ENCODE measurements at places on chromosomes 7 and 10. TPM values are rescaled to one million over a fixed set of nuclear protein-coding genes. Genes with fewer than 3 reads are reported as not detected.

GRCh38 chr7:117951285-117951684 is 78.0 kb upstream of the CTTNBP2 start:
- DNase-seq: no peak

- no peak for DNase-seq
Observed at GRCh38 chr10:131722525-131723264, 178.1 kb upstream of the PPP2R2D start.

GRCh38 chr7:17227766-17228490 is 70.5 kb upstream of the AHR start:
- peak; percentile 32 for DNase-seq

- no peak for DNase-seq
Observed at GRCh38 chr10:75091146-75091545, 20.3 kb upstream of the SAMD8 start.

- peak; percentile 66 for DNase-seq
Observed at GRCh38 chr7:115851291-115851690, 179.3 kb downstream of the TFEC start.

DNA sequence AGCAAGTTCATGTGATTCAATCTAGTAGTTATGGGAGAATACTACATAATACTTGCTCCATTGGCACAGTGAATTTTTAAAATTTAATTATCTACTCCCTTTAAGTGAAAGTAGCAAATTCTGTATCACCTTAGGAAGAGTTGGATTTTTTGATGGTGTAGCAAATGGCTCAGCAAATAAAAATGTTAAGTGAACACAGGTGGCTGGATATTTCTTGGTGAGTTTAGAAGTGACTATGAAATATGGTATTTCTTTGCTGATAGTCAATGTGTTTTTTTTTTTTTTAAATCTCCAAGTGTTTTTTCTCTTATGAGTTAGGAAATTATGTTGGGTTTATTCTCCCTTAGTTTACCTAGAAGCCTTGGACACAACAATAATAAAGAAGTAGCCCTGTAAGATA is 67.8 kb downstream of the CREM start:
- no peak for DNase-seq

DNA sequence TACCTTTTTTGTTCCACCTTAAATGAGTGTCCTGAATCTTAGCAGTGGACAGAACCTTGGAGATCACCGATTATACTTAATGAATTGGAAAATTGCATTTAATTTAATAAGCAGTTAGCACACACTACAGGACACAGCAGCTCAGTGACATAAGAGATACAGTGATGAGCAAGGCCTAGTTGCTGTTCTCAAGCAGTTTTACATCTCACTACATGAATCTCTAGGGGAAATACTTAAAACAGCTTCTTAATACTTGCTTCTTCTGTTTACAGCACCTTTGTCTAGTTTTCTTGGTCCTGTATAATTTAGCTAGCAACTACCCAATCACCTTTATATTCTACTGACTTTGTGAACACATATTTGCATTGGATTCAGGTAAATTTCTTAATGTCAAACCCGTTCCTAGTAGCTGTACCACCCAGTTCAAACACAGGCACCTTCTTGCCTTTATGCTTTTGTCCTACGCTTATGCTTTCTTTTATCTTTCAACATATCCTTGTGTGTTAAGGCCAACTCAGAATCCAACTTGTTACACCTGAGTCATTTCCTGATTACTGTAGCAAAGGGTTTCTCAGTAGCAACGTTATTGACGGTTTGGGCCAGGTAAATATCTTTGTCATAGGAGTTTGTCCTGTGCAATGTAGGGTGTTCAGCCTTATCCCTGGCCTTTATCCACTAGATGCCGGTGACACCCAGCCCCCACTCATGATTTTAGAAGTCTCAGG is 1.8 kb downstream of the STAM start:
- DNase-seq: no peak

DNA sequence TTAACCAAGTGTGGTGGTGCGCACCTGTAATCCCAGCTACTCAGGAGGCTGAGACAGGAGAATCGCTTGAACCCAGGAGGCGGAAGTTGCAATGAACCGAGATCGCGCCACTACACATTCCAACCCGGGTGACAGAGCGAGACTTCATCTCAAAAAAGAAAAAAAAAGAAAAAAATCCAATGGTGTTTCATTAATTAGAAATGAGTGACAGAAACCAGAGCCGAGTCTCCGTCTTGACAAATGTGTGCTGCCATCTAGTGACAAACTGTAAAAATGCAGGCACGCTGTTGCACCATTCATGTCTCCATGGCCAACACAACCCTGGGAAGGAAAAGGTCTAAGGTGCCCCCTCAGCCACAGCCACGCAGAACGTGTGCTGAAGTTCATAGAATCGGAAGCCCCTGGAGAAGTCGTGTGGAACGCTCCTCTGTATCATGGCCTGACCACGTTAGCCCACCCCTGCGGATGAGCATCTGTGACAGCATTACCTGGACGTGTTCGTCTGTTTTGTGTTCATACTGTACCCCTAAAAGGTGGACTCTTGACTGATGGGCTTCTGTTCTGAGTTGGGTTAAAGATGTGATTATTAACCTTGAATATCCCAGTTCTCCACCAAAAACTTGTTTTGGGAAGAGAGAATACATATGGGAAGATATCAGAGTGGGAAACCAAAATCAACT is 94.9 kb downstream of the LYZL2 start:
- DNase-seq: peak; percentile 84

- no peak for DNase-seq
Observed at GRCh38 chr7:129252128-129252527, 27.3 kb downstream of the AHCYL2 start.

DNA sequence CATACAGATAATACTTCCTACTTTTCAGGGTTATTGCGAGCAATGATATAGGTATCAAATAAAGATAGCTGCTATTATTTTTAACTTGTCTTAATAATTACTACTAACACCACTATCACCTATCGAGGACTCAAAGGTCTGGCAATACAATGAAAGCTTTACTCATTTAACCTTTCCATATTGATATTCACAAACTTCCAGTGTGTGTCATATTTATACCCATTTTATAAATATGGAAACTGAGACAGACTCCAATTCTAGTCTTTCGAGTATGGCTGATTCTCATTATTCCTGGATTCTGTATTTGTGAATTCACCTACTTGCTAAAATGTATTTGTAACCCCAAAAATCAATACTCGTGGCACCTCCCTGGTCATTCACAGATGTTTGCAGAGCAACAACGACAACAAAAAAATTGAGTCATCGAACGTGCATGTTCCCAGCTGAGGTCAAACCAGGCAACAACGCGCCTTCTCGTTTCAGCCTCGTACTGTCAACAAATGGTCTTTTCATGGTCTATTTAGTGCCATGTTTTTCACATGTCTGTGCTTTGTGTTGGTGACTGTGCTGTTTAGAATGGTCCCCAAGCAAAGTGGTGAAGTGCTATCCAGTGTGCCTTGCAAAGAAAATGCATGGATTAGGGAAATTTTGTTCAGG is 51.7 kb downstream of the SMURF1 start:
- no peak for DNase-seq

GRCh38 chr10:112735041-112735695 is 214.9 kb upstream of the TCF7L2 start:
- DNase-seq: no peak

- peak; percentile 75 for DNase-seq
Observed at GRCh38 chr7:123871998-123872867, 27.3 kb downstream of the HYAL4 start.

Gene MYH16
- not detected for total RNA-seq

Gene PRF1
- not detected for total RNA-seq

Gene CPA1
- total RNA-seq: 4.3 TPM

Measured in cardiac muscle cell (in vitro differentiated cells and primary cell).